ENCODE measurements at places on chromosomes 2 and 18.

DNA sequence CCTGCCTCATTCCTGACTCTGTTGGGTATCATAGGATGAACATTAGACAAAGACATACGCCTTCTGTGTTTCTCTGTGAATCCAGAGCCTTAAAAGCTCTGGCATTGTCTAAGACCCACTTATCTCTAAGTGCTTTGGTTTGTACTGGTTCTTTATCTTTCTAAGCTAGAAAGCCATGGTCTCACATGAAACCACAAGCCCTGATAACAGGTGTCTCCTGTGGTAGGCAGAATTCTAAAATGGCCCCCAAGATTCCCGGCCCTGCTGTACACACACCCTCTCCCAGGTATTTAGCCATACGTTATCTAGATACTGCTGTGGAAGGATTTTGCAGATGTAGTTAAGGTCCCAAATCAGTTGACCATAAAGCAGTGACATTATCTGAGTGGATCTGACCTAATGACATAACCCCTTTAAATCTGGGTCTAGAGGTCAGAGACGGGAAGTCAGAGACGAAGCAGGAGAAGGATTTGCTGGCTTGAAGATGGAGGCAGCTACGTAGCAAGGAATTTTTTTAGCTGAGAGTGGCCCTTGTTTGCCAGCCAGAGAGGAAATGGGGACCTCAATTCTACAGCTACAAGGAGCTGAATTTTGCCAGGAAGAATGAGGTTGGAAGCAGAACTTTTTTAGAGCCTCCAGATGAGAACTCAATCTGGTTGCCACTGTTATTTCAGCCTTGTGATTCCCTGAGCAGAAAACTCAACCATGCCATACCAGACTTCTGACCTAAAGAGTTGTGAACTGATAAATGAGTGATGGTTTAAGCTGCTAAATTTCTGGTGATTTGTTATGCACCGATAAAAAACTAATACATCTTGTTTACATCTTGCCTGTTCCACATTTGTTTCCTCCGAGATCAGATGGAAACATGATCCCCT, 186.7 kb downstream of the CAMKMT start:
- no peak for DNase-seq

DNA sequence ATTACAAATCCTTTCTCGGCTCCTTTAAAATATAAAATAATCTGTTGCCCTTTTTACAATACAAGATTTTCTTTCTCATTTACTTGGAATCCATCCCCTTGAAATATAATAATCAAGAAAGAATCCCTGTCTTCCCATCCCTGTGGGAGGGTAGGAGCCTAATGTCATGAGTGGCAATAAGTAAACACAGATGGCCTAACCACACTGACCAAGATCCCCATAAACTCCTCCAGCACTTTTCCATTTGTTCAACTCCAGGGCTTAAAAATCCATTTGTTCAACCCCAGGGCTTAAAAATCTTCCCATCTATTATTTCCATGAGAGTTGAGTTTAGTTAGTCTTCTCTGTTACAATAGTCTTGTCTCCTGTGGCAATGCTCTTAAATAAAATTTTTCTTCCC, 297.6 kb downstream of the CDH7 start:
- no peak for DNase-seq

- no peak for DNase-seq
These were observed 95.1 kb upstream of the CCBE1 start for GRCh38 chr18:59792353-59792752.

DNA sequence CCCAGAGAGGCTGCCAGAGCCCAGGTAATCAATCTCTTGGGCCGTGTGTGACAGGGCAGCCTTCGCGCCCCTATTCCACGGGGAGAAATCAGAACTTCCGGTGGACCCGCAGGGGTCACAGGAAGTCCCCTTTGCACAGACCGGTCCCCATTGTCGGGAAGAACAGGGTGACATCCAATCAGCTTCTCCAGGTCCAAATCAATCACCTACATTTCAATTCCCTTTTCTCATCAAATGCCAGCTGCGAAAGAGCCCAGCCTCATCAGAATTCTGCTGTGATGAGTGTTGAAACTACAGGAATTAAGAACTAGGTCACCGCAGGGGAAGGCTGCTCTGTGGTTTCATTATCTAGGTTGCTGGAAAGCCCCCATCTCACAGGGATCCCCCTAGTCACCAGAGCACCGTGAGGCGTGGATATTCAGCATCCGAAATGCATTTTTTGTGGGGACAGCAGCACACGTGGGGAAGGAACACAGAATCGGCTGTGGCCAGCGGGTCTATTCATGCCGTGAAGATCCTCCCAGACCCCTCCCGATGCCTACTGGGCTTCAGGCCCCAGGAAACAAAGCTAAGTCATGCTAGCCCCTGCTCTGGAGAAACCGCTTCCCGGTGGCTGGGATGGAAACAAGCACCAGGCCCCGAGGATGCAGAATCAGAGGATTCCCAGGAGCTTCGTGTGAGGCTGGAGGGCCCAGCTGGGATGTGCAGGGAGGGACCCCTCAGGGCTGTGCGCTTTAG, 193.7 kb upstream of the ID2 start:
- DNase-seq = no peak

DNA sequence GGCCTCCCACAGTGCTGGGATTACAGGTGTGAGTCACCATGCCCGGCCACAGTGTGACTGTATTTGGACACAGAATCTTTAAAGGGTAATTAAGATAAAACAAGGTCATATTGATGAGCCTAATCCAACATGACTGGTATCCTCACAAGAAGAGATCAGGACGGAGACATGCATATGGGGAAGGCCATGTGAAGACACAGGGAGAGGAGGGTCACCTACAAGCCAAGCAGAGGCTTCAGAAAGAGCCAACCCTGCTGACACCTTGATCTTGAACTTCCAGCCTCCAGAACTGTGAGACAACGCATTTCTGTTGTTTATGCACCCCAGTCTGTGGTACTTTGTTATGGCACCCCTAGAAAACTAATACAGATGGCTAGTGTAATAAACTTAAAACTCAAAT, 72.4 kb downstream of the REV1 start:
- no peak for DNase-seq

DNA sequence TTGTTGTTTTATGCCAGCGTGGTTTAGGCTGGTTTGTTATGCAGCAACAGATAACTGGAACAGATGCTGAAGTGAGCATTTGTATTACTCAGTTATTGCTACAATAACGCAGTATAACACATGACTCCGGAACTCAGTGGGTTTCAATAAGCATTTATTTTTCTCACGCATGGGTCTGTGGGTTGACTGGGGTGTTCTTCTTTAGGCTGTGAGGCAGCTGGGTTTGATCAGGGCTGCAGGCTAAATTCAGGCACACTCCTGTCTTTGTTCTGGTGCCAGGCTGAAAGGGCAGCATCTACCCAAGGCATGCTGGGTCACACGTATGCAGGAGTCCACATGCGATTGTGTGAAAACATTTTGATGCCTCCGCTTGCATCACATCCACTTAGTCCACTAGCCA, 3.8 kb upstream of the SLC1A4 start:
- DNase-seq = no peak
